Posterior cingulate gyrus (tissue), 11 donors: ENCODE measurements at places on chromosomes 12 and 14.

DNA sequence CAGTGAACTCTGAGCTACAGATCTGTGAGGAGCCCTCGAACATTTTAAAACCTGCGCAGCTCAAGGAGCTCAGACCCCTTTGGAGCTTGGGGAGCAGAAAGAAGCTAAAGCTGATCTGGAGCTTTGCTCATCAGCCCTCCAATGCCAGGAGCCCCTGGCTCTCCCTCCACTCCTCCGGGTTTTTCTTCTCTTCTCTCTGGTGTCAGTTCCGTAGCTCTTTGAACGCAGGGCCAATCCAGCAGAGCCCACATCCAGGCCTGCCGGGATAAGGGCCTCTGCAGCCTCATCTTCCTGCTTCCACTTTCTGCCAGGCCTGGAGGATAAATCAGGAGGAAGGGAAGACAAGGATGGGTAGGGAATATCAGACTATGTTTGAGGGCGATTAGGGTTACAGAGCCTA, 6.0 kb downstream of the HOXC4 start:
- no peak for DNase-seq

DNA sequence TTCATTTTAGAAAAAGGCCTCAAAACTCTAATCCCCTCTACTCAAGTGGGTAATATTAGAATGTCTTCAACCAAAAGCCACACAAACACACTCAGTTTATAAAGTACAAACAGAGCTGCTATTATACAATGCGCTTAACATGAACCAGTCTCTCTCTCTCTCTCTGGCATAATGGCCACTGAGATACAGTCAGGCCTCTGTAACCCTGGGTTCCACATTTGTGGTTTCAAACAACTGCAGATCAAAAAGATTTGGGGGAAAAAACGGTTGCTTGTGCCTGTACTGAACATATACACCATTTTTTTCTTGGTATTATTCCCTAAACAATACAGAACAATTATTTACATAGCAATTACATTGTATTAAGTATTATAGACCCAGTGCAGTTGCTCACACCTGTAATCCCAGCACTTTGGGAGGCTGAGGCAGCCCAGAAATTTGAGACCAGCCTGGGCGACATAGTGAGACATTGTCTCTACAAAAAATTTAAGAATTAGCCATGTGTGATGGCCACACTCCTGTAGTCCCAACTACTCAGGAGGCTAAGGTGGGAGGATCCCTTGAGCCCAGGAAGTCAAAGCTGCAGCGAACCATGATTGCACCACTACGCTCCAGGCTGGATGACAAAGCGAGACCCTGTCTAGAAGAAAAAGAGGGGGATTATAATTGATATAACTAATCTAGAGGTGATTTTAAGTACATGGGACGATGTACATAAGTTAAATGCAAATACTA, 5.6 kb downstream of the SLC11A2 start:
- DNase-seq, result no peak

DNA sequence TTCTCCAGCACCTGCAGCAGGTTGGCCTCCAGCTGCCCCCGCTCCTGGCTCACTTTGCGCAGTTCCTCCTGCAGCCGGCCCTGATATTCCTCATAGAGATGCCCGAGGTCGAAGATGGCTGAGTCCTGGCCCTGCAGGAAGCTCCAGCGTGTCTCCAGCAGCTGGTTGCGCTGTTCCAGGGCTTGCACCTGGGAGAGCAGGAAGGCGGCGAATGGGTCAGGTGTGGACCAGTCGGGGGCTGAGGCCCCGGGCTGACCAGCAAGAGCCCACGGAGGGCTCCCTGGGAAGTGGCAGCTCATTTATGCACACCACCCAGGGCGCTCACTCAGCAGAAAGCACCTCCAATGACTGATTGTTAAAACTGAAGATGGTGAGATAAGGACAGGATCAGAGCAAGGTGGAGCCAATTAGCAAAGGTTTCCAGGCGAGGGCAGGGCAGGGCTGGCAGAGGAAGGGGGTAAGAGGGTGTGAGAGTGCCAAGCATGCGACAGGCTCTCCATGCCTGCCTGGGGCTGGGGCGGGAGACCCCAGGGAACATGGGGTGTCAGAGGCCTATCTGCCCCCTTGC, 6.3 kb downstream of the KRT80 start:
- no peak for DNase-seq

DNA sequence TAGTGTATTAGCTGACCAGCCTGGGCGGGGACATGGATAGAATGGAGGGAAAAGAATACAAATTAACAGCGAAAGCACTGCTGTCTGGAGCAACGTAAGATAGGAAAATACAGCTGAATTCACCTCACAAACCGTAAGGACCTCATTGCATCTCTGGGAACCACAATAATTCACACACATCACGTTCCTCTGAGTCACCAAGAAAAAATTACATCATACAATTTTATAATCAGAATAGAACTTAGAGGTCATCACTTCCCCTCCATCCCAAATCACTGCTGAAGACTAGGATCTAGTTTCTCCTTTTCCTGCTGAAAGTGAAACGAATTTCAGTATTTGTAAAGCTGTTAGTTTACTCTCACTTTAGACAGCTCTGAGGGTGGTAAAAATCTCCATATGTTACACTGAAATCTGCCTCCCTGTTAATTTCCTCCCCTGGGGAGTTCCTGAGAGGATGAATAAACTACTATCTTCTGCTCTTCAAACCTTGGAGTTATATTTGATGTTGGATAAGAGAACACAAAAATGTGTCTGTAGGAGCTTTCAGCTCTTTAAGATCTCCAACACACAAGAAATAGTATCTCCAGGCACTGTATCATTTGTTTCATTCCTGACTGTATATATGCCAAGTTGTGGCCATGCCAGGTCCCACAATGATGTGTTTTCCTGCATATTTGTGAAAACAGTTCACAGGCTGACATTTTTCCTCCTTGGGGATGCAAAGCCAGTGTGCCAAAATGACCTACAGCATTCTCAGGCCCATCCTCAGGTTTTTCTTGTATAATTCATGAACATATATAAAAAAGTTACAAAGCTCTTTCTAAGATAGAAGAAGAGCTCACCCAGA, 63.8 kb upstream of the SSTR1 start:
- no peak for DNase-seq

GRCh38 chr14:71267007-71267513, 359.8 kb downstream of the PCNX1 start:
- no peak for DNase-seq

- DNase-seq, result no peak
Observed at GRCh38 chr14:61570549-61571290, 124.6 kb upstream of the HIF1A start.

GRCh38 chr14:68670359-68670715, 122.5 kb downstream of the ZFP36L1 start:
- no peak for DNase-seq

GRCh38 chr12:83128540-83128939, 441.8 kb downstream of the TMTC2 start:
- DNase-seq, result no peak

DNA sequence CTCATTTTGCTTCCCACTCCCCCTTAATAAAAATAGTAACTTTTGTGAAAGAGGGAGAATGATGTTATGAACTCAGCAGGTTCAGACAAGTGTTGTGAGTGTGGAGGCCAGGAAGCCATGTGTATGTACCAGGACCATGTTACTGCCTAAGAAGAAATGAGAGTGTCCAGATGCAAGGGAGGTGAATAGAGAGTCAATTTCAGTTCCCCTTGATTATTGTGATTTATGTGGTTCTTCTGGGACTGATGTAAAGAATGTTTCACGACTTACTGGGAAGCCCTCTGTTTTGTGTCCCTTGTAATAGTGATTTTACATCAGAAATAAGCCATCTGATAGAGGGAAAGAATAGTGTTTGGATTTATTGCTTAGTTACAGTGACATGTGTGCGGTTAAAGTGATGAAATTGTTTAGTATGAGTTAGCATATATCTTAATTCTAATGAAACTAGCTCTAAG, 32.5 kb downstream of the FBXO34 start:
- no peak for DNase-seq

GRCh38 chr12:64452559-64453329, 824 bp downstream of the TBK1 start:
- no peak for DNase-seq

DNA sequence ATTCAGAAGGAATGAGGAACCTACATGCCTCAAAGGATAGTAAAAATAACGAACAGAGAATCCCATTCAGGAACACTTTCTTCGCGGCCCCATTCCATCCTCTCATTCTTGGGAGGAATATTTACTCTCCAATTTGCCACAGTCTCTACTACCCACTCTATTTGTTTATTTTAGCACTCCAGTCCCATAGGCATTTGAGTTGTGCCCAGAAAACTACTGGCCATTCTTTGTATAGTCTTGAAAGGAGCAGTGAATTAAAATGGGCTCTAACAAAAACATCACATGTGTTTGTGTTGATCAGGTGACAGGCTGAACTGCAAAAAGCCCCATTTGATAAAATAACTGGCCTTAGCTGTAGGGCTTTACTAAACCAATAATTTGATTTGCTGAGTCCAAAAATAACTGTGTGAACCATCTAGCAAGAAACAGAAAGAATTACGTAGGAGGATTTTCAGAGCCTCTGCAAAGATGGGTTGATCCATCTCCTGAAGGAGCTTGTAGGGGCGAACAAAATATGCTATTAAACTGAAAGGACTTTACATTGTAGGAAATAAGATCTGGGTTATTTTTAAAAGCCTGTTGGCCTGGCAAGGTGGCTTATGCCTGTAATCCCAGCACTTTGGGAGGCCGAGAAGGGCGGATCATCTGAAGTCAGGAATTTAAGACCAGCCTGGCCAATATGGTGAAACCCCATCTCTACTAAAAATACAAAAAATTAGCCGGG, 142.3 kb upstream of the CPNE8 start:
- no peak for DNase-seq

- DNase-seq, result no peak
Observed at GRCh38 chr12:52672321-52672933, 7.8 kb downstream of the KRT1 start.

- no peak for DNase-seq
Observed at GRCh38 chr12:32201976-32202375, 95.3 kb downstream of the BICD1 start.

DNA sequence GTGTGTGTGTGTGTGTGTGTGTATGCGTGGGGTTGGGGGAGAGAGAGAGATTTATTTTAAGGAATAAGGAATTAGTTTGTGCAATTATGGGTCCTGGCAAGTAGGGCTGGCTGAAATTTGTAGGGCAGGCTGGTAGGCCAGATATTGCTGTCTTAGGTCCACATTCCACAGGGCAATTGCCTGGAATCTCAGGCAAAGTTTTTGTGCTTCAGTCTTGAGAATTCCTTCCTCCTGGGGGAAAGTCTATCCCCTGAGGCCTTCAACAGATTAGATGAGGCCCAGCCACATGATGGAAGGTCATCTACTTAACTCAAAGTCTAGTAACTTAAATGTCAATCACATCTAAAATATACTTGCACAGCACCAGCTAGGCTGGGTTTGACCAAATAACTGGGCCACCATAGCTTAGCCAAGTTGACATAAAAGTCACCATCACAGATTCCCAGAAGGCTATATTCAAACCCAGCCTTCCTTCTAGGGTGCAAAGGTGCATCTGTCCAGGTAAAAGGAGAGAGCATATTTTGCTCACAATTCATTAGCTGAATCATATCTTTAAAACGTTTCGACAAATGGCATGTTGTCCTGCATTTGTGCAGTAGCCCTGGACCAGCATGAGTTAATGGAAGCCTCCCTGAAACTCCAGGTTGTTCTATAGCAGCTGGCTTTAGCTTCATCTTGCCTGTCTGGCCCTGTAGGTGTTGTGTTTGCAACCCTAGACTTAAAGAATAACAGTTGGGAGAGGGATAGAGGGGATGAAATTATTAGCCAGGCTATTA, 63.1 kb downstream of the C14orf132 start:
- DNase-seq, result no peak

DNA sequence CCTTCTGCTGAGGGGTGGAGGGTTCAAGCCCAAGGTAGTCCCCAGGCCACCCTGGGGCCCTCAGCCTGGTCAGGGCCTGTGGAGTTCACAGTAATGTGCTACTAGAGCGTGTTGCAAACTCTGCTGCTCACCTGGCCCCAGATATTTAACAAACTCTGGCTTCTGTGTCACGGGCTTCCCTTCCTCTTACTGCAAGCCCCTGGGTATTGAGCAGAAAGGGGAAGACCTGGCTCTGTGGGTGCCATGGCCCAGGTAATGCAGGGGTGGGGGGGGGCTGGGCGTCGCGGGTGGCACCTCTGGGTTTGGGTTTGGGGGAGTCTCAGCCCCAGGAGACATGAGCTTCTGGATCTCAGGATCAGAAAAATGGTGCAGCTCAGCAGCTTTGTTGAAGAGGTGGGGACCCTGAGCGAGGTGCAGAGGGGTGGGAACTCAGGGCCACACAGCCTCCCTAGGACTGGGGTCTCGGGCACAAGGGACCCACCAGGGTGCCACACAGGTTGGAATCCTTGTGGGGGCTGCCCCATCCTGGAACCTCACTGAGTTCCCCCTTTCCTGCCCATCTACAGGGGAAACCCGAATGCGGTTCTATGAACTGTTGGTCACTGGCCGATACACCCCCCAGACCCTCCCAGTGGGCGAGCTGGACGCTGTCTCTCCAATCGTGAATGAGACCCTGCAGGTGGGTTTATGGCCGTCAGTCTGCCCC, 4.0 kb downstream of the SETD1B start:
- DNase-seq, result no peak

GRCh38 chr14:68168460-68169109, 349.0 kb downstream of the RAD51B start:
- no peak for DNase-seq

GRCh38 chr14:85535321-85535720, 5.4 kb downstream of the FLRT2 start:
- no peak for DNase-seq

GRCh38 chr12:118925826-118926225, 55.5 kb upstream of the SRRM4 start:
- DNase-seq, result no peak

- DNase-seq, result peak; percentile 35
Observed at GRCh38 chr14:81275305-81276072, 54.7 kb upstream of the GTF2A1 start.

GRCh38 chr14:103628221-103628683, 759 bp upstream of the KLC1 start:
- DNase-seq, result peak; percentile 86

DNA sequence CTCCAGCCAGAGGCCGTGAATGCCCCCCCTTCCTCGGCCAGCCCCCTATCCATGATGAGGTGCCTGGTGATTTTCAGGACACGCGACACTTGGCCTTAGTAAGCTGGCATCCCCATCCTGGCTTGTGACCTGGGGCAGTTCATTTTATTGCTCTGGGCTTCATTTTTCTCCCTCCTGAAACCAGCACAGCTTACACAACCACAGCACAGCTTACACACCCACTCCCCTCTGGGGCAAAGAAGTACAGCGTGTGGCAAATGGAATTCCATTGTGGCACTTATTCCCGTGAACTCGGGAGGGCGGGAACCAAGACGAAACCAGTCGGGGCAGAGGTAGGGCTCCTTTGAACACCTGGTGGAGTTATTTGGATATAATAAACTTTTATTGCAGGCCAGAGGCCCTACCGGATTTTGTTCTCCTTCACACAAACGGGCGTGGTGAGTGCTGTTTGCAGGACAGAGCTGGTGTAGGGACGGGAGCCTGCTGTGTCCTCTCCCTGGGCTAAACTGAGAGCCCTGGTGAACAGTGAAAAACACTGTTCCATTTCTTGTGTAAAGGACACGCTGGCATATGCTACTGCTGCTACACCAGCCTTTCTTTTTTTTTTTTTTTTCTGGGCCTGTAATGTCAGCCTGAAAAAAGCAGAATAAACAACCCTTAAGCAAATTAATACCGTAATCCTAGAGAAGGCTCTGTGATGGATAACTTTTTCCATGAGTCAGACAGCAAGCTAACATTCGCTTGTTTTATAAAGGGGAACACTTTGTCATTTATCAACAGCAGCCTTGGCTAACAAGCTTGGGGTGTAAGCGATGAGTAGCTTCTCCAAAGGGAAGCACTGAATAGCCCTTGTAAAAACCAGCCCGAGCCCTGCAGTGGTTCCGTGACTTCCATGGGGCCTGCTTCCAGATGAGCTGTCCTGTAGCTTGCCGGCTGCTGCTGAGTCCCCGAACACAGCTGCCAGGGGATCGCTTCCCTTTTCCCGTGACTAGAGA, 29.3 kb downstream of the CD9 start:
- peak; percentile 70 for DNase-seq
